ENCODE measurements at places on chromosomes 13 and 19. TPM values are rescaled to one million over a fixed set of nuclear protein-coding genes. Genes with fewer than 3 reads are reported as not detected.

The ZNF888 gene
- total RNA-seq, result 4.6 TPM

The CYP2A7 gene
- total RNA-seq, result not detected

The HIF3A gene
- 13.2 TPM for total RNA-seq

The TSHZ3 gene
- 2.0 TPM for total RNA-seq

The LILRA6 gene
- not detected for total RNA-seq

The ONECUT3 gene
- total RNA-seq, result not detected

DNA sequence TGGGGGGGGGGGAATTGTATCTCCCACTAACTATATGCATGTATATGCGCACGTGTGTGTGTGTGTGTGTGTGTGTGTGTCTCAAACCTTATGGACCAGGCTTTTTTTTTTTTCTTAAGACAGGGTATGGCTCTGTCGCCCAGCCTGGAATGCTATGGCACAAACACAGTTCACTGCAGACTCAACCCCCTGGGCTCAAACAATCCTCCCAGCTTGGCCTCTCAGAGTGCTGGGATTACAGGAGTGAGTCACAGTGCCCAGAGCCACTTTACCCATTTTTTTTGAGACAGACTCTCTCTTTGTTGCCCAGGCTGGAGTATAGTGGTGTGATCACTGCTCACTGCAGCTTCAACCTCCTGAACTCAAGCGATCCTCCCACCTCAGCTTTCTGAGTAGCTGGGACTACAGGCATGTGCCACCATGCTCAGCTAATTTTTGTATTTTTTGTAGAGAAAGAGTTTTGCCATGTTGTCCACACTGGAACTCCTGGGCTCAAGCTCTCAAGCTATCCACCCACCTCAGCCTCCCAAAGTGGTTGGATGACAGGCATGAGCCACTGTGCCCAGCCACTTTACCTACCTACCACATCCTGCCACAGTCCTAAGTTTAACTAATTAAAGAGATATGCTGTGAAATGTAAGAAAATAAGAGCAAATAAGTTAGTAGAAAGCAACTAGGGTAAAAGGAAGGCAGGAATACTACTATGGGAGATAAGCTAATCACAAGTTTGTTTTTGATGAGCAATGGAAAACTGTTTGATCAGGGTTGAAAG, 2.4 kb downstream of the ZMYM5 start:
- no peak for DNase-seq

- DNase-seq, result no peak
Observed at GRCh38 chr13:51922771-51923480, 61.2 kb downstream of the CCDC70 start.

GRCh38 chr19:43372462-43372861, 19.0 kb downstream of the CD177 start:
- no peak for DNase-seq
